ENCODE measurements at places on chromosomes 16 and 17. TPM values are rescaled to one million over a fixed set of nuclear protein-coding genes. Genes with fewer than 3 reads are reported as not detected.

- no peak for ATAC-seq
Measured at GRCh38 chr16:8489580-8489979, 100.7 kb downstream of the TMEM114 start.

The GALR2 gene
- 0.44 TPM for total RNA-seq

The NPIPA8 gene
- total RNA-seq, result 5.8 TPM

DNA sequence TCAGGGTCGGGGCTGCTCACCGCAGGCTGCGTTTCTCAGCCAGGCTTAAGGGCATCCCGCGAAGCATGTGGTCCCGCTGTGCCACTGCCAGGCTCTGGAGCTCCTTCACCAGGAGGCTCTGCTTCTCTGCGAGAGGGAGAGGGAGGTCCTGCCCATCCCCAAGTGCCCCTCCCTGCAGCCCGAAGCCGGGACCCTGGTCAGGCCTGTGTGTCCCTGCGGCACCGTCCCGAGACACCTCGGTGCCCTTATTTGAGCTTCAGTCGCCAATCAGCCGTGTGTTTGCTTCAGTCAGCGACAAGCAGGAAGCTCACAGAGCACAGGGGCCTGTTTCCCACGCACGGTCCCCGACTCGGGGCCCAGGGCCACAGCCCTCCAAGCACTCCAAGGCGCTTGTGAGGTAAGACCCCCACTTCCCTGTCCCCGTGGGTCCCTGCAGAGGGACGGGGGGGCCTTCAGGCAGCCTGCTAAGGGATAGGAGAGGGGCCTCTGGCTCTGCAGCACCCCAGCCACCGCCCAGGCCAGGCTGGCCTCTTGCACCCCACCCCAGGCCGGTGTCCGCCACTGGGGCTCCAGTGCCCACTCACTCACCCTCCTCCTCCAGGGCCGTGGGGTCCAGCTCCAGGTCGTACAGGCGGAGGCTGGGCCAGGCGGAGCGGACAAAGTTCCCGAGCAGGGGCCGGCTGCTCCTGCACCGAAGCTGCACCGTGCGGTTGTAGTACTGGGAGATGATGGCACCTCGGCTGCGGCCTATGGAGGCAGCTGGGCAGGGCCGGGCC is 3.2 kb downstream of the TMC6 start:
- ATAC-seq, result no peak

- ATAC-seq, result no peak
Measured at GRCh38 chr16:64586781-64587180, 535.1 kb downstream of the CDH11 start.

GRCh38 chr16:57984443-57985203 is 13.7 kb upstream of the CNGB1 start:
- ATAC-seq, result peak; percentile 91

The LHX1 gene
- not detected for total RNA-seq

DNA sequence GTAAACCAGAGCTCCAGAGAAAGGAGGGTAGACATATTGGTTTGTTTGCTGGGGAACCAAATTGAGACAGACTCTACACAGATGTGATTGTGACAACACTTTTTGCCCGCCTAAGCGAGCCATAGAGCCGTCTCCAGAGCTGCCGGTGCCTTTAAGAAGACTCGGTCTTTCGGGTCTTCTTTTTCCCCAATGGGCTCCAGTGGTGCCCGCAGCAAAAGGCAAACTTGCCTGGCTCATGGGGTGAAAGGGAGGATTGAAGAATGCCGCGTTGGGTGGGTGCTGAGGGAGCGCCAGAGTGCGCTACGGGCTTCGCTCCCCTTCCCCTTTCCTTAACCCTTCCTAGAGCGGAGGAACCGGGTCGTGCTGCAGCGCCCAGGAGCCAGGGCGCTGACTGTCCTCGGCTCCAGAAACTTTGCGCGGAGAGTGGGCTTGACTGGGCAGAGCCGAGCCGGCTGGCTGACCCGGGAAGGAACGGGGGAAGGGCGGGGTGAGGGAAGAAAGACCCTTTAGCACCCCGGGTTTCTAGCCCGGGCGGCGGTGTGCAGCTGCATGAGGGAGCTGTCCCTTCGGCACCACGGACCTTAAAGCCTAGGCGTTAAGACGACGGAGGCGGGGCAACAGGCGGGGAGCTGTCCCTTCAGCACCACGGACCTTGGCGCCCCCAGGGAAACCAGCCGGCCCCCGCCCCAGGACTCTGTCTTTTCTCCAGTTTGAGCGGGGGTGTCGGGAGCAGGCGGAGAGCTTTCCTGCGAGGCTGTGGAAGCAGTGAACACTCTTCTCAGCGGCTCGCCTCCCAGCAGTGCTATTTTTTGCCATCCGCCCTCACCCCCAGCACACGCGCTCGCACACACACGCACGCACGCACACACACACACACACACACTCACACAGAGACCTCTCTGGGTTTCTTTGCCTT is at the start of gene CACNG3:
CACNG3 (plus strand) TSS at position 880 of the 916 bp plus-strand sequence. CDS start 420 bp downstream, outside the sequence.
- ATAC-seq, result no peak

The ACSM2A gene
- not detected for total RNA-seq

DNA sequence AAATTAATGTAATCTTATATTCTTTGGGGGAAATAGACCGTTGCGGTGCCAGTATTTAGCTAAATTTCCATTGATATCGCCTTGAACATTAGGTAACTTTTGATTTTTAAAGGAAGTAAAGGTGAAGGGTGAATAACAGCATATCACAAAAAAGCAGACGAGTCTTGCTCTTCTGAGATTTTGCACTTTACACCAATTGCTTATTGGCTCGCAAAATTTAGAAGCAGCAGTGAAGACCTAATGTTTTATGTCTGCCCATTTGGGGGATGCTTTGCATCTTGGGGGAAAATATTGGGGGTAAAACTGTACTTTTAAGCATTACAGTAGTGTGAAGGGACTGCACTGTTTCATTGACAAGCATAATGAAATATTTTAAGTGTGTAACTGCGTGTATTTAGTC is 934 bp downstream of the MAP2K6 start:
- ATAC-seq, result no peak

DNA sequence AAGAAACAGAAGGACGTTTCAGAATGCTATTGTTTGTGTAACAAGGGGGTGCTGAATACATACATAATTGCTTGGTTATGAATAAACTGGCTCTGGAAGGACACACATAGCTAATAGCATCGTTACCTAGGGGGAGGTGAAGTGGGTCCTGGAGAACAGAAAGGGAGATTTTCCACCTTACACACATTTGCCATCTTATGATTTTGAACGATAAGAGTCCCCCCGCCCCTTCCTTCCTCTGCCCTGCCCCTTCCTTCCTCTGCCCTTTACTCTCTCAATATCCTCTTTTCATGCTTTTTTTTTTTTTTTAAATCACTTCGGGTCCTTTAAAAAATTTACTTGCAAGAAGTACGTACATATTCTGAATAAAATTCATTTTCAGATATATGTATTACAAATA is 902 bp upstream of the DHRS7B start:
- ATAC-seq, result no peak

- no peak for ATAC-seq
Measured at GRCh38 chr17:76153640-76154039, 12.6 kb upstream of the FOXJ1 start.

- ATAC-seq, result no peak
Measured at GRCh38 chr17:54948380-54948779, 20.1 kb downstream of the COX11 start.

GRCh38 chr17:77618173-77618572 is 340.3 kb upstream of the TNRC6C start:
- ATAC-seq, result no peak

- ATAC-seq, result no peak
Measured at GRCh38 chr17:36498155-36498554, 11.7 kb downstream of the ZNHIT3 start.

GRCh38 chr16:54242199-54242598 is 44.4 kb downstream of the IRX3 start:
- ATAC-seq, result peak; percentile 40

DNA sequence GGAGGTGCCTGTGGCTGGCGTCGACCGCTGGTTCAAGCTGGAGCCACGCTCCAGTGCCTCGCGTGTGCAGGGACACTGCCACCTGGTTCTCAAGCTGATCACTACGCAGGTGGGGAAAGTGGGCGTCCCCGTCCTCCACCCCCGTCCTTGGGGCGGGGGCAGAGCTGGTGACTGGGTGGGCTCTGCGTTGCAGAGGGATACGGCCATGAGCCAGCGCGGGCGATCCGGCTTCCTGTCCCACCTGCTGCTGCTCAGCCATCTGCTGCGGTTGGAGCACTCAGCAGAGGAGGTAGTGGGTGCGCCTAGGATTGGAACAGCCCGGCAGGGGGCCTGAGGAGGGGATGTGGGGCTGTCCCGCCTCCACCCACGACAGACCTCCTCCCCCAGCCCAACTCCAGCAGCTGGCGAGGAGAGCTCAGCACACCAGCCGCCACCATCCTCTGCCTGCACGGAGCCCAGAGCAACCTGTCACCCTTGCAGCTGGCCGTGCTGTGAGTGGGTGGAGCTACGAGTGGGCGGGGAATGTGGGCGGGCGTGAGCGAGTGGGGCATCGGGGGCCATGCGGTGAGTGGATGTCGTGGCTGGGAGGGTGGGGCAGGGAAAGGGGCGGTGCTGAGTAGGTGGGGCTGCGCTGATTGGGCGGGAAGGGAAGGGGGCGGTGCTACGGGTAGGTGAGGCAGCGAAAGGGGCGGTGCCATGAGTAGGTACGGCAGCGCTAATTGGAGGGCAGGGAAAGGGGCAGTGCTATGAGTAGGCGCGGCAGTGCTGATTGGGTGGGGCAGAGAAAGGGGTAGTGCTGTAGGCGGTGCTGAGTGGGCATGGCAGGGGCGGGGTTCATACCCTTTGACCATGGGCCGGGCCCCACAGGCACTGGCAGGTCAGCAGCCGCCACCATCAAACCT is 8.9 kb downstream of the TSR3 start:
- peak; percentile 94 for ATAC-seq

The CHST5 gene
- not detected for total RNA-seq

DNA sequence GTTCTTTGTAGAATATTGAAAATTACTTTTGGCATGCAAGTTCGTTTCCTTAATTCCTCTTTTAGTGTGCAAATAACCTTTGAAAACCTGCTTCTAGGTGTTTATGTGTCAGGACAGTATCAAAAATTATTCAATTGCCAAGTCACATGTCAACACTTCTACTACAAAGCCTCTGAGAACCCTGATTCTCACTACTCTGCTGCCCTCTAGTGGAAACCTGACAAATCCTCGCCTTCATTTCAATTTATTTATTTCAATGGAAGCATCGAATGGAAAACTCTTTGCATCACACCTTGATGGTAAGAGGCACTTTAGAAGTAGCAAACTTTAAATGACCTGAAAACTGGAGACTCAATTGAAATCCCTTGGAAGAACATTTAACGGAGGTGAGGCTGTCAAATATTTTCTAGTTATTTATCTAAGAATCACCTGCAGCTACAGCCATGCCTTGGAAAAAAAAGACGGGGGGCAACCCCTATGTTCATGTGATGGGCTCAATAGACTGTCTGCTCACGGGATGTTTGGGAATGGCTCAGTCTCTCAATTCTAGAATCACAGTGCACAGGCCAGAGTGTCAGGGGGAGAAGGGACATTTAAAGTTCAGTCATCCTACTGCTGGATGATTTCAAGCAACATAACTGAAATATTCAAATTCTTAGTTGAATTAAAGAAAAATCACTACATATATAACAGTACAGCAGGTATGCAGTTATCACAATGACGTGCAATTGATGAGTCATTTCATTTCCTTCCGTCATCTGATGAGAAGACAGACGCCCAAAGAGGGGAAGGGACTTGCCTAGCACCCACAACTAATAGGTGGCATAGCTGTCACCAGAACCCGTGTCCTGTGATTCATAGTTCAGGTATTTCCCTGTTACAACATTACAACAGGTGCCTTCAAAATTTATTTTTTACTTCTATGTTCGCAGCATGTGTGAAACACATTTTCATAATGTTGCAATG is 563.9 kb downstream of the TOX3 start:
- peak; percentile 70 for ATAC-seq

The TPSG1 gene
- total RNA-seq, result 0.24 TPM

DNA sequence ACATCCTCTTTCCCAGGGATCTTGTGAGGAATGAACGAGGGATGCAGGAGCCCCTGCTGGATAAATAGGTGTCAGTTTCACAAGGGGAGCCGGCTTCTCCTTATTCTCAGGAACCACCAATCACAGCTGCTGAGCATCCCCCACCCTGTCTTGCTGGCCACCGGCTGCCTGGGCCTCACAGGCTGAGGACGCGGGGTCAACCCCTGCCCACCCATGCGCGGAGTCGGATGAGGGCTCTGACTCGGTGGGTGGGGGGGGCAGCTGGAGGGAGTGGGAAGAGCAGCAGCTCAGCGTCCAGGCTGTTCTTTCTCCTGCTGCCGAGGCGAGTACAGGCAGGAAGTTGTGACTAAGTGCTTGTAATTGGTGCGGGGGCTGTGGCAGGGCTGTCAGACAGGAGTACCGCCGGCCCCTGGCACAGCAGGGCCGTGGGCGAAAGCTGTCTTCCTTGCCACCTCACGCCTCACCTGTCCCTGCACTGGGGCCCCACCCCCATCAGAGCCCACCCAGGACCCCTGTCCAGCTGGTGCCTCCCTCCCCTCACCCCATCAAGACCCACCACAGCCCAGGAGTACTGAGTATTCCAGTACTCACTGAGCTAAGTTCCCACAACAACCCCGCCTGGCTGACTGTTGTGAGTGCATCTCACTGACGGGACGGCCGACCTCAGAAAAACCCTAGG is 11.0 kb upstream of the DPEP1 start:
- ATAC-seq, result peak; percentile 72

The CHST4 gene
- total RNA-seq, result 0.16 TPM

Measured in esophagus mucosa (tissue), 1 donor.